NCI-H2081 (cell line): ENCODE measurements at places on chromosomes 12 and 14.

GRCh38 chr12:116492703-116493324 is 66.4 kb upstream of the MAP1LC3B2 start:
- no peak for DNase-seq

DNA sequence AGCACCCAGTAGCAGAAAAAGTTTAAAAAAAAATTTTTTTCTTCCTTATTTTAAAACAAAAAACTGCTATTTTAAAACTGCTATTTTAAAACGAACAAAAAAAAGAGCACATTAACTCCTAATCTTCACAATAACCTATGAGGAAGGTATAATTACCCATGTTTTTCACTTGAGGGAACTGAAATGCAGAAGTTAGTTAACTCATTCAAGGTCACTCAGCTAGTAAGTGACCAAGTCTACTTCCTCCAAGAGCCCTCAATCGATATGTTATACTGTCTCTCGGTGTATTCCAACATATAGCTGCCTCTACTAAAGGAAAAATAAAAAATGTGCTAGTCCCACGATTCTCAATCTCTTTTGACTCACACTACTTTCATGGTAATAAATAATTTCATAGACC is 7.8 kb downstream of the RPAP3 start:
- no peak for DNase-seq

- no peak for DNase-seq
These were observed 11.3 kb downstream of the C14orf132 start for GRCh38 chr14:96050482-96050881.

- no peak for DNase-seq
These were observed 35.3 kb downstream of the ISCA2 start for GRCh38 chr14:74528886-74529285.

DNA sequence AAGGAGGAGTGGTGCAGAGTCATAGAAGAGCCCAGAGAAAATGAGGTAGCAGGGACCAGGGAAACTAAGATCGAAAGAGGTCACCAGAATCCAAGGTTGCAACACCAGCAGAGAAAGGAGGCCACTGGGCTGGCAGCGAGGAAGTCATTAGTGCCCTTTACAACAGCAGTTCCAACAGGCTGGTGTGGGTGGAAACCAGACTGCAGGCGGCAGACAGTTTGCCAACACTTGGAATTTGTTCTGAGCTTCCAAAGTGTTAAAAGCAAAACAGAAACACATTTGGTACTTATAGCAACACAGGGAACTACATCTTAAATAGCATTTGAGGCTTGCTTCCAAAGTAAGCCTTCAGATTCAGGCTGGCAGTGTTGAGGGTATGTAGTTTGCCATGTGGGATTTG is 95.2 kb upstream of the PWP1 start:
- no peak for DNase-seq

DNA sequence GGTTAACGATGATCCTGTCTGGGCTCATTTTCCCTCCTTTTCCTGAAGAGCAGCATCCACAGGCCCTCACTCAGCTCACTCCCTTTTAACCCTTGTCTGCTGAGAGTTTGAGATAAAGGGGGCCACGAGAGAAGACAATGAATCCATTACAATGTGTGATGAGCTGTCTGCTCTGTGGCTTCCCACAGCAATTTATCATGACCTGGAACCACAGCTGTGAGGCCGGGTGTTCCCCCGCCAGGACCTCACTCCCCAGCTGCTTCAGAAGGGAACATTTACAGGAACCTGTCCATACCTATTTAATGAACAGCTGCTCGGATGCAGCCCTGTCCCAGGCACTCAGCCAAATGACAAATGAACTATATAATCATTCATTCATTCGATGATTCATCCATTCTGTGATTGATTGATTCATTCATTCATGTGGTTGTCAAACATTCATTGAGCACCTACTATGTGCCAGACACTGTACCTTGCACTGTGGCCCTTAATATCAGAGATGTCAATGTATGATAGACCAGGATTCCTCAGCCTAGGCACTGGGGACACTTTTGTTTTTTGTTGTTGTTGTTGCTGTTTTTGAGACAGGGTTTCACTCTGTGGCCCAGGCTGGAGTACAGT is 18.5 kb upstream of the P2RX7 start:
- no peak for DNase-seq

DNA sequence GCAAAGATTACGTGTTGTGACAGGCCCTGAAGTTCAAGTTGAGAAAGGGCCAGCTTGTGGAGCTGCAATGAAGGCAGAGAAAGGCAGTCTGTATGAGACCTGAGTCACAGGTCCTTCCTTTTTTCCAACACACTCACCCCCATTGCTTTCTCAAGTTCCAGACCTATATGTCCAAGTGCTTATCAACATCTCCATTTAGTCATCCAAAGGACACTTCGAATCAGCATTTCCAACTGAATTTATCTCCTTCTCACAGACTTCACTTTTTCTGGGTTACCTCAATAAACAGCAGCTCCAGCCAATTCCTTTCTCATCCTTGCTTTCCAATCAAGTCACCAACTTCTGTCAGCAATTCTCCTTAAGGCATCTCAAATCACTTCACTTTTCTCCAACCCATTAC is 56.4 kb upstream of the KIF21A start:
- DNase-seq: no peak

DNA sequence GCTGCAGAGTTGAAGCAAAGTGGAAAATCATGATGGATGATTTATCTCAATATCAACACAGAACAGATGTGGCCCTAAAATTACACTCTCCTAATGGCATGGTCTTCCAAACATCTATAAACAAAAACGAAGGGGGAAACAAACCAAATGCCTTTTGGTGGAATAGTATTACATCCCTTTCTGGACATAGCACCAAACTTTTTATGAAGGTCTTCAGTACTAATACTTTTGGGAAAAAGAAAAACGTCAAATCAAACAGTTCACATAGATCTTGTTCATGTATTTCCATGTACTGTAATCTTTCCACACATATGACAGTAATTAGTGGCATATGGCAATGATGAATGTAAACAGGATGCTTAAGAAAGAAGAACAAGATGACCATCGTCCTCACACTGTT is 22.9 kb upstream of the ANAPC7 start:
- DNase-seq: no peak

GRCh38 chr14:62939970-62940369 is 105.3 kb downstream of the KCNH5 start:
- DNase-seq: no peak

DNA sequence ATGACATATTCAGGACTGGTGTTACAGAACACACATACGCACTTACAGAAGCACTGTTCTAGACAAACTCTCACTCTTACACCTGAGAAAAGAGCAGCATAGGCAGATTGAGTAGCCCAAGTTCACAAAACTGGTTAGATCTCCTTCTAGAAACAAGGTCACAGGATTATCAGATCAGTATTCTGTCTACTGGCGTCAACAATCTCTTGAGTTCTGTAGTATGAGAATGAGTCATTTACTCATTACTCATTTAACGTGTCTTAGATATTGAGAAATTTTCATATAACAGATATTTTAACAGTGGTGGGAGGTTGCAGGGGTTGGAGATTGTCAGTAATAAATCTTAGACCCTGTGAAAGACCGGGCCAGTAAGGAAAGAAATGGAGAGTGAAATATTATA is 2.8 kb upstream of the TSPAN8 start:
- no peak for DNase-seq

DNA sequence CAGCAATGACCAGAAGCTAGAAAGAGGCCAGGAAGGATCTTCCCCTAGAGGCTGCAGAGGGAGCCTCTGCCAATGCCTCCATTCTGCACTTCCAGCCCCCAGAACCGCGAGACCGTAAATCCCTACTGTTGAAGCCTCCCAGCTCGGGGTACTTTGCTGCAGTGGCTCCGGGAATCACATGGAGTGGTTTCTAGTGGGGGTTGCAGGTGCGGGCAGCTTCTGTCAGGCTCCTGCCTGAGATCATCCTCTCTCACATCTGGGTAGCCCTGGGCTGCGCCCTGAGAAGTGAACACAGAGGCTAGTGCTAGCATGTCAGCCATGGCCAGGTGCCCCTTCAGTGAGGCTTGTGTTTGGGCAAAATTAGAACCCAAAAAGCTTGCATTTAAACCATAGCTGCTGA is 67.3 kb downstream of the TSPAN9 start:
- DNase-seq: no peak

- no peak for DNase-seq
These were observed 24.3 kb downstream of the TSPAN9 start for GRCh38 chr12:3101309-3102024.

DNA sequence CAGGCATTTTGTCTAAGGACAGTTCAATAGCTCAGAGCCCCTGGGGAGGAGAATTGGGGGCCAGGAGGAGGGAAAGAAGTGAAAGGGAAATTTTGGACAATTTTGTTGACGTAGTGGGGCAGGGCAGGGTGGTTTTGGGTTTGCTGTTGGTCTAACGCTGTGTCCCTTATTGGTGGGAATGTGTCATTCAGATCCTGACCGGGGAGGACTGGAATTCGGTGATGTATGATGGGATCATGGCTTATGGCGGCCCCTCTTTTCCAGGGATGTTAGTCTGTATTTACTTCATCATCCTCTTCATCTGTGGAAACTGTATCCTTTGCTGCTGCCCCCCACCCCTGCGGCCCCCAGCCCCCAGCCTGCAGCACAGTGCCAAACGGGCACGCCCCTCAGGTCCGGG is 212.1 kb upstream of the FKBP4 start:
- DNase-seq: no peak

- DNase-seq: no peak
These were observed 19.9 kb downstream of the SH2B3 start for GRCh38 chr12:111425655-111426054.

DNA sequence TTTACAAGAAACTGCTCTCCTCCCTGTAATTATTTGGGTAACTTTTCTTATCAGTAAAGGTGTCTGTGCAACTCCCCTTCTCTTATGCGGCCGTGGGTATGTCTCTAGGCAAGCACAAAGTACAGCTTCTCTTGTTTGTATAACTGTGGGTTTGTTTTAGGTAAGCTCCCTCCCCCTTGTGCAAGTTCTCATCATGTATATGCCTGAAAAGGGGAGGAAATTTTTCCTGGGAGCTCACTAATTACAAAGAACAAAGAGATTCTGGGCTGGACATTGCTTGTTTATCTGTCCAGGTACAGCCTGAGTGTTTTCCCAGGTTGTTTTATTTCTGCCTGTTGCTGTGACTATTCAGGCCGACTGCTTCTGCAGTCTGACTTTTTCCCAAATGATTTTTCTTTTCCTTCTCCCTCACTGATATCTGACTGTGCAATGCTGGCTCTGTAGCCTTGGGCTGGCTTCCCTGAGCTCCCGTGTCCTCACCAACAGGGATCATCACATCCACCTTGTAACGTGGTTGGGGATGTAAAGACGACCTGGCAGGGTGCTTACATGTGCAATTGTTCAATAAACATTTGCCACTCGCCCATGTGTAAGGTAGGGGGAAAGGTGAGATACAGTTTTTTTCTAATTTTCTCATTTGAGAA is 916.5 kb downstream of the AACS start:
- no peak for DNase-seq

DNA sequence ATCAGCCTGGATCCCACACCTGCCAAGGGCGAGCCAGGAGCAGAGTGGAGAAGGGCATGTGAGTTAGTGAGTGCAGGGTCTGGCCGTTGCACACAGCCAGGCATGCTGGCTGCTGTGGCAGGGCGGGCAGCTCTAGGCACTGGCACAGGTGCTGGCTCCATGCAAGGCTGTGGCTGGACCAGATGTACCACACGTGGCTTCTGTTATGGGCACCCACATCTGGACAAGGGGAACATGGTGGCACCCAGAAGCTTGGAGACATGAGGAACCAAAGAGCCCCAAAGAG is 20.1 kb downstream of the SERPINA3 start:
- no peak for DNase-seq

DNA sequence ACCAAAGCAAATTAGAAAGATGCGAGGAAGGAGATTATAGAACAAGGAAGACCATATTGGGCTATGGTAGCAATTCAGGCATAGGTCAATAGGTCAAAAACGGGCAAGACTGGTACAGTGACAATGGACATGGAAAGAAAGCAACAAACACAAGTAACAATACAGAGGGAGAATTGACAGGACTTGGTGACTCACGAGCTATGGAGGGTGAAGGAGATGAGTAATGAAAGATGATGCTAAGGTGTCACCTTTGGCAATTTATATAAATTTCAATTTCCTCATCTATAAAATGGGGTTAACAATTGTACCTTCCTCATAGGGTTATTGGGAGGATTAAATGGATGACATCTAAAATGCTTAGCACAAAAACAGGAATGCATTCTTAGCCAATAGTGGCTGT is 15.1 kb upstream of the DUSP16 start:
- no peak for DNase-seq

- DNase-seq: no peak
These were observed 87.1 kb upstream of the PTHLH start for GRCh38 chr12:28059668-28060067.

DNA sequence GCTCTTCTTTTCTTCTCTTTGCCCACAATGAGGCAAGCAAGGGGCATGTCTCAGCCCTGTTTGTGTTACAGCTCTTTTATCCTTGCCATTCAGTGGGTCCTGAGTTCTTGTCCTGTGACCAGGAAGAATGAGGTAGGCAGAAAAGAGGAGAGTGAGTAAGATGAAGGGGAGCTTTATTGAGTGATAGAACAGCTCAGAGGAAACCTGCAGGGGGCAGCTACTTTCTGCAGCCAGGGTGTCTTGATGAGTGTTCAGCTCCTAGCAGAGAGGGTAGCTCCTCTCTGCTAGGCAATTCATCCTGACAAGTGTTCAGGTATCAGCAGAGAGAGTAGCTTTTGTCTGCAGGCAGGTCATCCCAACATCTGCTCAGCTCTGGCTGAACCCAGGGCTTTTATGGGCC is 41.0 kb downstream of the HSD17B6 start:
- no peak for DNase-seq

- no peak for DNase-seq
These were observed 35.8 kb downstream of the SUSD6 start for GRCh38 chr14:69647213-69647612.

GRCh38 chr14:96267916-96268315 is 11.9 kb downstream of the BDKRB1 start:
- DNase-seq: no peak

DNA sequence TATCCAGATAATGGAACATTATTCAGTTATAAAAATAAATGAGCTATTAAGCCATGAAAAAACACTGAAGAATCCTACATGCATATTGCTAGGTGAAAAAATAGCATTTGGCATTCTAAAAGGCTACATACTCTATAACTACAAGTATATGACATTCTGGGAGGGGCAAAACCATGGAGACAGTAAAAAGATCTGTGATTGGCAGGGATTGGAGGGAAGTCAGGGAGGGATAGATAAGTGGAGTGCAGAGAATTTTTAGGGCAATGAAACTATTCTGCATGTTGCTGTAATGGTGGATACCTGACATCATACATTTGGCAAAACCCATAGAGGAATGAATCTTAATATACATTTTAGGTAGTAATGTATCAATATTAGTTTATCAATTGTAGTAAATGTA is 63.1 kb upstream of the SLC38A2 start:
- no peak for DNase-seq

DNA sequence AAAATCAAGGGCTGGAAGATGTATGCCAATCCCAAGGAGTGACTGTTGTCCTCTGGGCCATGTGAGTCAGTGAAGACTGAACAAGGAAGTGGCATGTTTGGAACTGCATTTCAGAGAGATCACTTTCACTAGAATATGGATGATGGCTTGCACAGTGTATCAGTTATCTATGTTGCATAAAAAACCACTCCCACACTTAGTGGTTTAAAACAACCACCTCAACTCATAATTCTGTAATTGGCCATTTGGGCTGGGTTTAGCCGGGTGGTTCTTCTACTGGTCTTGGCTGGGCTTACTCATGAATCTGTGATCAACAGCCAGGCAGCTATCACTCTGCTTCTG is 15.4 kb downstream of the BDKRB1 start:
- no peak for DNase-seq
